ENCODE measurements at places on chromosomes 5 and 9.

DNA sequence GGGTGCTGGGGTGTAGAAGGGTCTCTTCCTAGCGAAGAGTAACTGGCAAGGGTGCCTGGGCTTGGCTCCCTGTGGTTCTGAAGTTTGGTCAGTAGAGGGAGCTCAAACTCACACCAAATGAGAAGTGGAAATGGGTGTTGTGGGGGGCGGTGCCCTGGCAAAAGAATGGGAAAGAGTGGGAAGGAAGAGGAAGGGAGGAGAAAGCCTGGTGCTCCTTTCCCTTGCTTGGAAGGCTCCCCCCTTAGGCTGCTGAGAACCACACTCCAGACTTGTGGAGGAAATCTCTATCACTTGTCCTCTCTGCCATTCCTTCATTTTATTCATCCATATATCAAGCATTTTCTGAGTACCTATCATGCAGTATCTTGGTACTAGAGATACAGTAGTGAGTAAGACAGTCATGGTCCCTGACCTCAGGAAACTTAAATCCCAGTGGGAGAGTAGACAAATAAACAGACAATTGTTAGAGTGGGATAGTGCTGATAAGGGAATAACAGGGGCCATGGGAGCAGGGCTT, 13.0 kb downstream of the SLC4A9 start:
- DNase-seq = no peak
- peak overlapping the region; percentile 42 for H3K27ac ChIP-seq
- no peak overlapping the region for H3K4me3 ChIP-seq
- no peaks in the 10 kb centered on the region for H3K36me3 ChIP-seq
- peaks cover 12% of the 10 kb centered on the region for H3K4me1 ChIP-seq
- H3K27me3 ChIP-seq = no peaks in the 10 kb centered on the region

- no peaks in the 10 kb centered on the region for H3K36me3 ChIP-seq
- H3K27me3 ChIP-seq = no peaks in the 10 kb centered on the region
- H3K27ac ChIP-seq = no peak overlapping the region
- no peak for DNase-seq
These were observed 133.0 kb downstream of the CDH18 start for GRCh38 chr5:19855031-19855430.

GRCh38 chr5:122375801-122376200, 63.8 kb downstream of the SNCAIP start:
- no peaks in the 10 kb centered on the region for H3K4me1 ChIP-seq
- no peak overlapping the region for H3K4me3 ChIP-seq
- no peak for DNase-seq
- no peaks in the 10 kb centered on the region for H3K27me3 ChIP-seq
- H3K36me3 ChIP-seq = no peaks in the 10 kb centered on the region

DNA sequence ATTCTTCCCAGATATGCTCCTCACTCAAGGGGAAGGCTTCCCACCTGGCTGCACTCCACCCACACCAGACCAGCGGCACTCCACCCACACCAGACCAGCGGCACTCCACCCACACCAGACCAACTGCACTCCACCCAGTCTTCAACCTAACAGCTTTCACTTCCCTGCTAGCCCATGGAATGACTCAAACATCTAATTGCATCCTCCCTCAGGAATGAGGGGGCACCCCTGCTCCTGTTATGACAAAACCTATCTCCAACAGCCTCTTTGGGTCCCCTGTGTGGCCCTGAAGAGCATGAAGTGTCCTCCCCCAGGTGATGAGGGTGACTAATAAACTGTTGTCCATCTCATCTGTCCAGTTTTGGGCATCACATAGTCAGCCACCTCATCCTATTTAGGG, 556.6 kb upstream of the TUSC1 start:
- no peak overlapping the region for H3K4me3 ChIP-seq
- no peaks in the 10 kb centered on the region for H3K4me1 ChIP-seq
- no peak overlapping the region for H3K27ac ChIP-seq
- H3K36me3 ChIP-seq = no peaks in the 10 kb centered on the region
- DNase-seq = peak; percentile 3

DNA sequence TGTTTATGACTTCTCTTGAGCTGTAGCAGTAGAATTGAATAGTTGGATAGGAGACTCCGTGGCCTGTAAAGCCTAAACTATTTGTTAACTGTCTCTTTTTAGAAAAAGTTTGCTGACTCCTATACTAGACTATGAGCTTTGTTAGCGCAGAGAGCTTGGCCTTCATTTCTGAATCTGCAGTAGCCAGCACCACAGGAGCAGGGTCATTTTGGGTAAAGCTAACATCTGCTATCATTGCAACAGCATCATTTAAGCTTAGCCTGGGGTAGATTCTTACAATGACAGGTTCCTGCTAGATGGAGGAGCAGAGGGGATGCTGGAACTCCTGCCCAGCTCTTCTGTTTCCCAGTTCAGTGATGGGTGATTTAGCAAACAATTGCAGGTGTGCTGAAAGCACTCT, 133.7 kb upstream of the ASTN2 start:
- H3K4me3 ChIP-seq = no peak overlapping the region
- no peaks in the 10 kb centered on the region for H3K27me3 ChIP-seq
- H3K36me3 ChIP-seq = no peaks in the 10 kb centered on the region
- no peak for DNase-seq

DNA sequence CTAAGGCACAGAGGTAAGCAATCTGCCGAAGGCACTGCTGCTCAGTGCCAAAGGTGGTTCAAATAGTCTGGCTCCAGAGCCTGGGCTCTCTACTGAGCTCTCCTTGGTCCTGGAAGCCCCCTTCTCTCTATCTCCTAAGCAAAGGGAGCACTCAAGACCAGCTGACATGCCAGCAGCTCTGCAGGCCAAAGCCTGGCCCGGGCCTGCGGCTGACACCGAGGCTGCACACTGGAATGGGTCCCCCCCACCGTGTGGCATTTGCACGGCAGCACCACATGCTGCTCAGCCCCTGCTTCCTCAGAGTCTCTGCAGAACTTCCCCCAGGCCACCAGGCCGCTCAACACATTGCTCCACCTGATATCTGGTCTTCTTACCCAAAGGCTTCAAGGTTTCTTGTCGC, 57.8 kb upstream of the GOLPH3 start:
- H3K27ac ChIP-seq = no peak overlapping the region
- no peak overlapping the region for H3K4me3 ChIP-seq
- peak; percentile 58 for DNase-seq
- peaks cover 55% of the 10 kb centered on the region for H3K36me3 ChIP-seq
- peaks cover 33% of the 10 kb centered on the region for H3K4me1 ChIP-seq
- no peaks in the 10 kb centered on the region for H3K27me3 ChIP-seq

Measured in upper lobe of left lung (tissue), 6 donors.